ENCODE measurements at places on chromosomes 16 and 17.
A peak's percentile ranks its signal among the peaks of the same experiment; 100 is the strongest.

GRCh38 chr17:47267354-47267828 lies 13.8 kb downstream of the ITGB3 start:
- no peaks in the 10 kb centered on the region for H3K27me3 ChIP-seq
- no peak overlapping the region for H3K27ac ChIP-seq
- DNase-seq: no peak
- H3K4me1 ChIP-seq: no peaks in the 10 kb centered on the region

DNA sequence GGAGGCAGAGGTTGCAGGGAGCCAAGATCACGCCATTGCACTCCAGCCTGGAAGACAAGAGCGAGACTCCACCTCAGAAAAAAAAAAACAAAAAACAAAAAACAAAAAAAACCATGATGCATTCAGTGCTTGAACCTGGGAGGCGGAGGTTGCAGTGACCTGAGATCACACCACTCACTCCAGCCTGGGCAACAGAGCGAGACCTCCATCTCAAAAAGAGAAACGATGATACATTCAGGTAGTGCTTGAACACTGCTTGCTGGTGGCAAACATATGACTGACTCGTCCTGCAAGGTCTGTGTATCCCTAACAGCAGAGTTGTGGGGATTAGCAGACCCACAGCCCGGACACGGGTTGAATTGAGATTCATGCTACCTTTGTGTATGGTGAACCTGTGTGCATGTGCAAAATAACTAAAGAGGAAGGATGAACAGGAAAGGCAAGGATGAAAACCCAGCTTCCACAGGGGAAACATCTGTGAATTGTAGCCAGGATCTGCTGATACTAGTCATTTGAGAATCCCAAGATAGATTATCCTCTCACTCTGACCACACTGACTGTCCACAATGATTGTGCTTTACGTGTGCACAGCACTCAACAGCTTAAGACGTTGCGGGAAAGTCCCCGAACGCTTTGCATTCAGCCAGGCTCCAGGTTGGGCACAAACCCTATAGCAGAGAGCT lies 52.4 kb upstream of the MRPS23 start:
- no peak overlapping the region for H3K4me3 ChIP-seq
- no peaks in the 10 kb centered on the region for H3K27me3 ChIP-seq
- no peak for DNase-seq
- no peak overlapping the region for H3K27ac ChIP-seq
- H3K36me3 ChIP-seq: no peaks in the 10 kb centered on the region
- H3K4me1 ChIP-seq: peaks cover 14% of the 10 kb centered on the region

DNA sequence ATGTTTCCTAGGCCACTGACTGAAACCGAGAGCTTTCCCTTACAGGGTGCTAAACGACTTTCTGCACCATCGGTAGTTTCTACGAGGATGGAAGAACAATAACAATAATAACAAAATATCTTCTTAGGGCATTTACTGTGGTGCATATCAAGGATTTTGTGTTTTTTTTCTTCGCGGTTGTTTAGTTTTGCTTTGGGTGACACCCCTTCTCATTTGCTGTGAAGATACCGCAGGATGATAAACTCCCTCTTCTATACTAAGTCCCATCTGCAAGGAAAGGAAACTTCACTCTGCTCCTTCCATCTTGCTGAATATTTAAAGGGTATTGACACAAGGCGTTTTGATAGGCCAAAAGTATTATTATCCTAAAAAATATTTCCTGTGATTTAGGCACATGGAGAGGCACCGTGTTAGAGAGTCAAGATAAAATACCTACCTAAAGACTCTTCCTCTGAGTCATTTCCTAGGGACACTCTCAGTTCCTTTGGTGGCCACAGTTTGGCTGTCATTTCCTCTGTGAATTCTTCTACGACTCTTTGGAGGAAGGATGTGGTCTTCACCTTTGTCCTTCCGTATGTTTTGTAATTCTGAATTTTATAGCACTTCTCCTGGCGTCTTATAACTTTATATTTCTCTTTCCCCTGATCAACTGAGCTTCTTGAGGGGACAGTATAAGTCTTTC lies 318.8 kb downstream of the CDH13 start:
- H3K4me3 ChIP-seq: no peak overlapping the region
- no peaks in the 10 kb centered on the region for H3K27me3 ChIP-seq
- no peaks in the 10 kb centered on the region for H3K36me3 ChIP-seq
- H3K27ac ChIP-seq: no peak overlapping the region
- peak; percentile 28 for DNase-seq
- H3K4me1 ChIP-seq: peaks cover 12% of the 10 kb centered on the region

DNA sequence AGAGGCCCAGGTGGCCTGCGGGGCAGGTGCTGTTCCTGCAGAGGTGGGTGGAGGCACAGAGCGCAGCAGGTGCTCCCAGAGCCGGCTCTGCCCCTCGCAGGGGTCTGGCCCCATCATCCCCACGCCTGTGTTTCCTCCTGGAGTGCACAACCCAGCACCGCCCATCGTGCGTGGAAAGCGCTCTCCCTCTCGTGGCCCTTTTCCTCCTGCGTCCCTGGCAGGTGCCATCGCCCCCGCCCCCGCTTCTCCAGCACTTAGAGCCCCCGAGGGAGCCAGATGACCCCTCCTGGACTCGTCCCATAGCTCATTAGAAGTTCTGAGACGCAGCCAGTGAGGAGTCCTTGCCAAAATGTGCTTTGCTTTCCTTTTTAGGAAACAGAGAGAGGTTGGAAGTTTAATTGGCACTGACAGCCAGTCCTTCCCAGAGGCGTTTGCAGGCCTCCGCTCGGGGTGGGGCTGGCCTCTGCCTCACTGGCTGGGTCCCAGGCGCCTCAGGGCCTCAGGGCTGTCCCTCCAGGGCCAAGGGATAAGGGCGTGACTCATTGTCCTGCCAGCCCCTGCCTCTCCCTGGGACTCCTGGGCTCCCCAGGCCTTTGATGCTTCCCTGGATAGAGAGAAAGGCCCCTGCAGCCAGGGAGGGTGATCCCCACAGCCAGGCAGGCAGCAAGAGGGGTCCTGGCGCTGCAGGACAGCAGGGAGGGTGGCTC lies 32.2 kb upstream of the CHMP6 start:
- DNase-seq: no peak
- H3K4me1 ChIP-seq: no peaks in the 10 kb centered on the region
- H3K27ac ChIP-seq: no peak overlapping the region
- H3K4me3 ChIP-seq: no peak overlapping the region

DNA sequence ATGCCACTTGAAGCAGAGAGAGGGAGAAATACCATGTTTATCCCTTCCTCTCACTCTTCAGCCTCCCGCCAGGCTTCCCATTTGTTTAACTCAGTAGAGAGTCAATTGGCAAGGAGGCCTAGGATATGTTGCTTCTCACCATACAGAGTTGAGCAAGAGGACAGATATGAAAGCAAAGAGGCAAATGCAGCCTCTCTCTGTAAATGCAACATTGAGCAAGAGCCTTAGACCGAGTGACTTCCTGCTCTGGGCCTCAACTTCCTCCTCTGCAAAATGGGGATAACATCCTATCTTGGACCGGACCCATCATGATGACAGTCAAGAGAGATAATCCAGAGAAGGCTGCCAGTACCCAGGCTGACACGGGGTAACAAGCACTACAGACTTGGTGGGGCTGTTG lies 36.8 kb downstream of the SOCS1 start:
- no peak overlapping the region for H3K27ac ChIP-seq
- H3K4me3 ChIP-seq: no peak overlapping the region
- peaks cover 20% of the 10 kb centered on the region for H3K4me1 ChIP-seq
- no peaks in the 10 kb centered on the region for H3K36me3 ChIP-seq

GRCh38 chr16:89374393-89374960 lies 115.9 kb downstream of the ANKRD11 start:
- H3K4me3 ChIP-seq: no peak overlapping the region
- DNase-seq: no peak
- no peak overlapping the region for H3K27ac ChIP-seq
- peaks cover 64% of the 10 kb centered on the region for H3K4me1 ChIP-seq
- H3K27me3 ChIP-seq: no peaks in the 10 kb centered on the region

GRCh38 chr17:17120294-17120693 lies 78.0 kb downstream of the MPRIP start:
- H3K27ac ChIP-seq: peak overlapping the region; percentile 66
- peaks cover 93% of the 10 kb centered on the region for H3K4me1 ChIP-seq
- H3K27me3 ChIP-seq: no peaks in the 10 kb centered on the region

DNA sequence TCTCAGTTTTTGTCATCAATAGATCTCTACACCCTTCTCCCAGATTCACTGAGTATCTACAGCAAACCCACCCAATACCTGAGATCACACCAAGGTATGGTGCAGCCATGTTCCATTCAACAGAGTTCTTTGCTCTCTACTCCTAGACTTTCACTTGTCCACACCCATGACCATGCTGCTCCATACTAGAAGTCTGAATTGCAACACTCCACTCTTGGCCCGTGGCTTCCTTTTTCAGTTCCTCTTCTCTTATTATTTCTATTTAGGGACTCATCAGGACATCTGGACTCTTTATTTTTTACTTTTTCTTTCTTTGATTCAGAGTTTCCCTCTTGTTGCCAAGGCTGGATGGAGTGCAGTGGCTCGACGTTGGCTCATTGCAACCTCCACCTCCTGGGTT lies 37.1 kb downstream of the YWHAE start:
- H3K36me3 ChIP-seq: peaks cover 28% of the 10 kb centered on the region
- no peak for DNase-seq
- no peak overlapping the region for H3K4me3 ChIP-seq
- peaks cover 68% of the 10 kb centered on the region for H3K4me1 ChIP-seq
- peak overlapping the region; percentile 40 for H3K27ac ChIP-seq

- H3K27ac ChIP-seq: no peak overlapping the region
- no peak for DNase-seq
- peaks cover 34% of the 10 kb centered on the region for H3K36me3 ChIP-seq
- no peaks in the 10 kb centered on the region for H3K4me1 ChIP-seq
- H3K27me3 ChIP-seq: no peaks in the 10 kb centered on the region
- no peak overlapping the region for H3K4me3 ChIP-seq
Measured at GRCh38 chr17:60463157-60463835, 41.0 kb downstream of the CHCT1 start.

DNA sequence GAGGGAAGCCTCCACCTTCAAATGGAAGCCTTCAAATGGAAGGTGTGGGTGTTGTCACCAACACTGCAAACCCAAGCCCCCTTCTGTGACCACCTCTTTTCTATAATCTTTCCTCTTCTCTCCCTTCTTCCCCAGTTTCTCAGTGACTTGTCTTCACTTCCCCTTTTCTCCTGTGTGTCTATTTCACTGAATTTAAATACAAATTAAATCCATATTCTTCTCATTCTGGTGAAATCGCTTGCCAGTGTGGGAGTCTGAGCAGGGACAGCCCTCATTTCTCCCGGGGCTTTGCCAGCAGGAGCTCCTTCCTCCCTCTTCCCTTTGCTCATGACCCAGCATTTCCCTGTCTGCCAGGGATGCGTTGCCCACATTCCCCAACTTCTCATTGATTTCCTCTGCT lies 6.4 kb upstream of the ITGAX start:
- H3K27ac ChIP-seq: no peak overlapping the region
- no peak overlapping the region for H3K4me3 ChIP-seq
- no peaks in the 10 kb centered on the region for H3K27me3 ChIP-seq

DNA sequence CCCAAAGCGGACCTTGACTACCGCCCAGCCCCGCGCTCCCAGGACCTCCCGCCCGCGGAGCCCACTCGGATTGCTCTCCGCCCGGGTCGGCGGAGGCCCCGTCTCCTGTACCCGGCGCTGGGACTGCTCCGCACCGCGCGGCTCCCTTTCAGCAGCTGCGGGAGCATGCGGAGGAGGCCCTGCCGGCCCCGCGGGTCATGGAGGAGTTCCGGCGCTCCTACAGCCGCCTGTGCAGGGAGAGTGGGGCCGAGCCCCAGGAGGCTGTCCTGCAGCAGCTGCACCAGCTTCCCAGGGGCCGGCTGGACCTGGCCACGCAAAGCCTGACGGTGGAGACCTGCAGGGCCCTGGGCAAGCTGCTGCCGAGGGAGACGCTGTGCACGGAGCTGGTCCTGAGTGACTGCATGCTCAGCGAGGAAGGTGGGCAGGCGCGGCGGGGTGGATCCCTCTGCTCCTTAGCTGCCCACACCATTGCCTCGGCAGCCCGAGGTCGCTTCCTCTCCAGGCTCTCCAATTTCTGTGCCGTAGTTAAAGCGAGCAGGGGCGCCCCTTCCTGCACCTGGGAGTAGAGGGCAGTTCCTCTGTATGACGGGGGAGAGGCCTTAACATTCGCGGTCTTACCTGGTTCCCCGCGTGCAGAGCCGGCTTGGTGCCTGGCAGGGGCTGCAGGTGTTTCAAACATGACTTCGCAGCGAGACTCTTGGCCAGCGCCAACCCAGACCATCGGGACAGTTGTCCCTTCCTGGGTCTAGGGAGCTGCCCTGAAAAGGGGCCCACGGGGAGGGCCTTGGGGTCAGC lies 539 bp downstream of the LRRC45 start:
- H3K36me3 ChIP-seq: no peaks in the 10 kb centered on the region
- DNase-seq: peak; percentile 20
- H3K27ac ChIP-seq: peak overlapping the region; percentile 48

- H3K4me1 ChIP-seq: no peaks in the 10 kb centered on the region
- peaks cover 25% of the 10 kb centered on the region for H3K36me3 ChIP-seq
- no peaks in the 10 kb centered on the region for H3K27me3 ChIP-seq
- H3K4me3 ChIP-seq: no peak overlapping the region
Measured at GRCh38 chr16:11712122-11712521, 30.5 kb downstream of the TXNDC11 start.

GRCh38 chr17:80445007-80445725 lies 30.2 kb downstream of the ENDOV start:
- no peak for DNase-seq
- H3K4me1 ChIP-seq: no peaks in the 10 kb centered on the region
- no peak overlapping the region for H3K4me3 ChIP-seq
- H3K27ac ChIP-seq: no peak overlapping the region
- no peaks in the 10 kb centered on the region for H3K36me3 ChIP-seq

- no peaks in the 10 kb centered on the region for H3K4me1 ChIP-seq
- peak; percentile 31 for DNase-seq
- no peak overlapping the region for H3K27ac ChIP-seq
Measured at GRCh38 chr16:11405331-11406176, 60.3 kb downstream of the RMI2 start.

DNA sequence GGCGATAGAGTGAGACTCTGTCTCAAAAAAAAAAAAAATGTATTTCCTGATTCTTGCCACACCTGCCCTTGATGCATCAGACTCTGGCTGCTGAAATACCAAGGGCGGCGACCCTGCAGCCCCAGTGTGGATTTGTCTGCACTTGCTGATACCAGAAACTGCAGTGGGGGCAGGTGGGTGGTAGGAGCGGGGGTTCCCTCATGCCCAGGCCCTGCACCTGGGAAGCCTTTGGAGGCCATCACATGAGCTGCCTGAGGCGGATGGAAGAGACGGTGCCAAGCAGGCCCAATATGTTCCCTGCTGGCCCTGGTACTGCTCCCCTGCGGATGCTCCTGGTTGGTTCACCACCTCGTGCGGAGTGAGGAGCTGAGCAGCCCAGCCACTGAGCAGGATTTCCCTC lies 50.6 kb downstream of the MARF1 start:
- no peak overlapping the region for H3K4me3 ChIP-seq
- H3K27ac ChIP-seq: no peak overlapping the region
- H3K36me3 ChIP-seq: peaks cover 28% of the 10 kb centered on the region
- no peaks in the 10 kb centered on the region for H3K27me3 ChIP-seq

- no peak overlapping the region for H3K4me3 ChIP-seq
- H3K27me3 ChIP-seq: no peaks in the 10 kb centered on the region
- H3K36me3 ChIP-seq: no peaks in the 10 kb centered on the region
- DNase-seq: no peak
Measured at GRCh38 chr16:69130461-69130860, 1.9 kb downstream of the CHTF8 start.

GRCh38 chr17:47698749-47699535 lies 5.0 kb downstream of the TBKBP1 start:
- H3K27ac ChIP-seq: no peak overlapping the region
- H3K36me3 ChIP-seq: no peaks in the 10 kb centered on the region
- H3K4me3 ChIP-seq: no peak overlapping the region
- H3K4me1 ChIP-seq: peaks cover 56% of the 10 kb centered on the region
- DNase-seq: peak; percentile 73
